ENCODE measurements at places on chromosomes 16 and 17.

GRCh38 chr17:3558603-3559269, 1.1 kb upstream of the TRPV3 start:
- DNase-seq, result no peak

DNA sequence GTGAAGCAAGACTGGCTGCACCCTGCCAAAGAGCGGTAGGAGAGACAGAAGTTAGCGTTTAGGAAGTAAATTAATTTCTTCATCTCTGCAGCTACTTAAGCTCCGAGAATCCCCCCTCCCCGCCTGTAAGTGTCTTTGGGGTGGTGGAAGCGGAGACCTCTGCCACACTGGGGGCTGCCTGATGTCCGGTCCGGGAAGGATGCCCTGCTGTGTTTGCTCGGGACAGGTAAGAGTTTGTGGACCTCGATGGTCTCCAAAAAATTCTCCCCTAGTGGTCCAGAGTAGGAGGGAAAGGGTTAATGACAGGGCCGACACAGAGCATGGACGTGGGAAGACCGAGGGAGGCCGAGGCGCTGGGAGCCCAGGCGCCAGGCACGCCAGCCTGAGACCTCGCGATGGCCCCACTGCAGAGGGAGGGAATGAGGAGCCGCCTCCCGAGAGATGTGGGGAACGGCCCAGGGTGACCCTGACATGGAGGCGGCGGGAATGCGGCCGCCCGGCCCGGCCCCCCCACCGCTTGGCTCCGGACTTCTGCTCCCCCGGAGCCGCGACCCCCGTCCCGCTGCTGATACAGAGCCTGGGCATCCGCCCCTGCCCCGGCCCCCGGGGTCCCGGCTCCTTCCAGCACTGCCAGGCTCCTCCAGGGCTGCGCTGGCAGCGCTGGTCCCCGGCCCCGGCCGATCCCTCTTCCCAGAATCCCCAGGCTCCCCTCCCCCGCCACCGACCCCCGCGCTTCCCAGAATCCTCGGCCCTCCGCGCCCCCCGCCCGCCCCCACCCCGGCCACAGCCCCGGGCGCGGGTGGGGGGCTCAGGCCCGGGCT, 680 bp downstream of the ZNF629 start:
- peak; percentile 50 for DNase-seq

GRCh38 chr17:75783069-75783783, 1.4 kb upstream of the UNK start:
- peak; percentile 57 for DNase-seq

DNA sequence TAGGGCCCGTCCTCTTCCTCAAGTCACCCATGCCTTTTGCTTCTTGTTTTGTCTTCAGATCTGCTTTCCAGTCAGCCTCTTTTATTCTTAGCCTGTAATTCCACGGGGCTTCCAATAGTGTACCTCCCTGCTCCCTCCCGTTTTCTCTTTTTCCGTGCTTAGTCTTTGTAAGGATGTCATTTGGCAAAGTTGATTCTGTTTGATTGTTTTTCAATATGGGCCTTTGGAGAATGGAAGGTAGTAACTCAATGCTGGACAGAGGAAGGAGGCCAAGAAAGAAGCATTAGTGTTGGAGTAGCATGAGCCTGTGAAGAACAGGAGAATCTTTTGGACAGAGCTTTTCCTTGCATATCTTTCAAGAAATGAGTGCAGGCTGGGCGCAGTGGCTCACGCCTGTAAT, 6.5 kb downstream of the WWP2 start:
- no peak for DNase-seq

- no peak for DNase-seq
These were observed 86.2 kb upstream of the CBX4 start for GRCh38 chr17:79925242-79925957.

DNA sequence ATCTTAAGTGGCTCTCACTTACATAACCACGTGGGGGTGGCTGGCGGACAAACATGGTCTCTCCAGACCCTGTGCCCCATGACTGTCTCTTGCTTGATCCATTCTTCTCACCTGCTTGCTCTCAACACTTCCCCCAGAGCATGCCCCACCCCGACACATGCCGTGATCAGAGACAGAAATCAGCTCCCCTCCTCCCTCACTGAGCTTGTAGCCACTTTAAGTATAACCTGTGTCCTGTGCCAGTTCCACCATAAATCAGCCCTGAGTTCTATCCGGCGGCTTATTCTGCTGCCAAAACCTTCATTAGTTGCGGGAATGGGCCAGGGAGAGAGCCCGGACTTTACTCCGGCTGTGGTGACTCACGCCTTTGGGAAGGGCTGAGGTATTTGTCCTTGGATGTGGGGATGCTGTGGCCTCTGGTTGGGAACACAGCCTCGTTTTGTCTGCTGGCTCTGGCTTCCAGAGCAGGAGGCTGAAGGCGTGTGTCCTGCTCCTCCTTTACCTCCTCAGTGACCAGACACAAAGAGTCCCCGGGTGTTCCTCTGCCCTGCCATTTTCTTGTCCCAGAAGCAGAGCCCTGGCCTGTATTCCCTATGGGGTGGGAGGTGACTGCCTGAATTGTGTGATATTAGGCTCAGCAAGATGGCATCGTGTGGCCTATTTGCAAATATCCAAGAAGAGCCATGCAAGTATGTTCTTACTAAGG, 21.1 kb downstream of the ANKRD40 start:
- DNase-seq, result no peak

DNA sequence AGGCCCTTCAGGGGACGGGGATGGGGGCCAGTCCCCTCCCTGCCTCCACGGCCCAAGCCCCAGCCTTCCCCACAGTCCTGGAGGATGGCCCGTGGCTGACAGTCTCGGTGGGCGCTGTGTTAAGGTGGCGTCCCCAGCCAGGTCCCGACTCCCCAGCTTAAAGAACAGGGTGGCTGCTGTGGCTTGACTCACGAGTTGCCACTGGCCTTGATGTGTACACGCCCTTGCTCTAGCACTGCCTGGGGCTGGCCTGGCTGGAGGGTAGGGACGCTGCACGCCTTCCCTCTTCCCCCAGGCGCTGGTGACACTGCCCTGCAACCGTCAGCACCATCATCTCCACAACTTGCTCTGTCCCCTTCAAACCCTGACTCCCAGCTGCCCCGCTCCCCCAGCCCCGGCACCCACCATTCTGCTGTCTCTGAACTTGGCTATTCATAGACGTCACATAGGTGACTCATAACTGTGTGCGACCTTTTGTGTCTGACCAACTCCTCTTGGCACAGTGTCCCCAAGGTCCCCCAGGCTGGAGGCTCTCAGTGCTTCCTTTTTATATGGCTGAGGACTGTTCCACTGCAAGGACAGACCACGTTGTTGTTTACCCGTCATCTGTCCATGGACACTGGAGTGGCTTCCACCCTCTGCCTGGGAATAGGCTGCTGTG, 6.3 kb downstream of the GNPTG start:
- no peak for DNase-seq

- no peak for DNase-seq
These were observed 204.8 kb downstream of the HAPSTR1 start for GRCh38 chr16:9296271-9296590.

GRCh38 chr17:31931756-31932155, 5.1 kb upstream of the SUZ12 start:
- DNase-seq, result no peak
